ENCODE measurements at places on chromosomes 7 and 10.

DNA sequence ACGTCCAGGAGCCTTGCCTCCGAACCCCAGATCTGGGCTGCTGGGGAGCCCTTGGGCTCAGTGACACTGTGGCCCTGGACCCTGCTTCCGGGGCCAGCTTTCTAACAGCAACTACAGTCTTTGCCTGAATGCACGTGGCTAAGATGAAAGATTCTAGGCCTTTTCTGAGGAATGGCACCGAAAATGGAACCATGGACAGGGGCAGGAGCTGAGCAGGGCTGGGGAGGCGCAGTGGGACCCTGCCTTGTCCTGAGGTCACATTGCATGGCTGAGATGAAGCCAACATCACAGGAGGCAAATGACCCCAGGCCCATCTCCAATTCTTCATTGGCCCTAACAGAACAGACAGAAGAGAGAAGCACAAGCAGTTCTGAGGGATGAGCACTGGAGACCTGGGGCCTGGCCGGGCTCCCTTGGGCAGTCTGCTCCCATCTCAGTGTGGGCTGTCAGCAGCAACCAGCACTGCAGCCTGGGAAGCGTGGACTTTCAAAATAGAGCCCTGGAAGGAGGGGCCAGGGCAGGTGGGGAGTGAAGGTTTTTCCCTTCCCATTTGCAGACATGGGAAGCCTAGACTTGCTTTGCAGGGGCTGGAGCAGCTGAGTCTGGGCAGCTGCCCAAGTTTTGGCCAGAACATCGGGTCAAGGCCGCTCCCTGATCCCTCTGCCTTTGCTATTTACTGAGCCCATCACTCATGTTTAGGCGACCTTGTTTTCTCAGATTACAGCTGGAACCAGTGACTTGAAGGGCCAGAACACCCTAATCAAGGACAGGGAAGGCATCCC is 114.4 kb upstream of the TCERG1L start:
- DNase-seq = no peak

GRCh38 chr10:50231515-50232260 is 19.6 kb downstream of the ASAH2 start:
- DNase-seq = no peak

- DNase-seq = no peak
Observed at GRCh38 chr10:25047591-25048301, 31.3 kb downstream of the THNSL1 start.

DNA sequence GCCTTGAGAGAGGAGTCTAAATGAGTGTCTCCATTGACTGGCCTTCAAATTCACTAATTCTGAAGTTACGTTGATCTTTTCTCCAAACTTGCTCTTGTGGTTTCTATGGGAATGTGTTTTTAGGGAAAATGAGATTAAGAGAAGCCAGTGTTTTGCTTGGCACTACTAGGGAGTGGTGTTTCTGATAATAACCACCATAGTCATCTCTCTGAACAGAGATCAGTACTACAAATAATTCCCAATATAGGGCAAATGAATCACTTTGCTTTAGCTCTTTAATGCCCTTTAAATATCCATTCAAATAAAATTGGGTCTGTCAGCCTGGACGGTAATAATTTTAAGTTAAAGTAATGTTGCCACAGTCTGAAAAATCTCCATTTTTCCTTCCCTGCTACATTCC is 90.8 kb downstream of the NRF1 start:
- DNase-seq = no peak

- DNase-seq = no peak
Observed at GRCh38 chr7:44678471-44679179, 70.0 kb upstream of the ZMIZ2 start.

- peak; percentile 9 for DNase-seq
Observed at GRCh38 chr7:136086712-136087111, 109.6 kb upstream of the MTPN start.

DNA sequence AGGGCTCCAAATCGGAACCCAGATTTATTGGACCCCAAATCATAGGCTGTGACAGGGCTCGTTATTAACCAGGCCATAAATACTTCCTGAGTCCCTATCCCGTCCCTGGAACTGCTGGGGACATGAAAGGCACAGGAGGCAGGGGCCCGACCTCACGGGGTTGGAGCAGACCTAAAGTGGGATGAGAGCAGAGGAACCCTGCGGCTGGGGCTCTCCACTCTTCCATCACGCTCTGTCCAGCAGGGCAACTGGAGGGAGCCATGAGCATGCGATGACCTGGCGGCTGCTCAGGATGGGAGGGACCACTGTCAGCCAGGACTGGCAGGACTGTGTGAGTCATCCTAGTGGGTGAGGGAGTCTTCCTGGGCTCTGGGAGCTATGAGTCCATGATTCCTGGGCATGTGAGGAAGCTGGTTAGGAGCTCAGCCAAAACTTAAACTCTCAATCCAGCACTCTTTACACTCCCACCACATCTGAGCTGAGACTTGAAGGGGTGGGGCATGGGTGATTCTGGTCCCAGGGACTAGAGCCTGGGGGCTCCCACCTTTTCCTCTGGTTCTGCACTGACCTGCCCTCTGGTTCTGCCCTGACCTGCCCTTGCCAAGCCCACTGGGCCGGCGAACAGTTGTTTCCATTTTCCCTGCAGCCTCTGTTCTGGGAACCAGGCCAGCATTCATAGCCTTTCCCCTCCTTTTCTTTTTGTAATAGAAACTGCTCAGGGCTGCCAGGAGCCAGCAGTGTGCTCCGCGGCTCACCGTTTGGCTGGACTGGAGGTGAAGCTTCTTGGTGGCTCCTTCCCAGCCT is 47.1 kb downstream of the SYPL1 start:
- no peak for DNase-seq

- DNase-seq = no peak
Observed at GRCh38 chr7:140316165-140316661, 82.1 kb downstream of the SLC37A3 start.

DNA sequence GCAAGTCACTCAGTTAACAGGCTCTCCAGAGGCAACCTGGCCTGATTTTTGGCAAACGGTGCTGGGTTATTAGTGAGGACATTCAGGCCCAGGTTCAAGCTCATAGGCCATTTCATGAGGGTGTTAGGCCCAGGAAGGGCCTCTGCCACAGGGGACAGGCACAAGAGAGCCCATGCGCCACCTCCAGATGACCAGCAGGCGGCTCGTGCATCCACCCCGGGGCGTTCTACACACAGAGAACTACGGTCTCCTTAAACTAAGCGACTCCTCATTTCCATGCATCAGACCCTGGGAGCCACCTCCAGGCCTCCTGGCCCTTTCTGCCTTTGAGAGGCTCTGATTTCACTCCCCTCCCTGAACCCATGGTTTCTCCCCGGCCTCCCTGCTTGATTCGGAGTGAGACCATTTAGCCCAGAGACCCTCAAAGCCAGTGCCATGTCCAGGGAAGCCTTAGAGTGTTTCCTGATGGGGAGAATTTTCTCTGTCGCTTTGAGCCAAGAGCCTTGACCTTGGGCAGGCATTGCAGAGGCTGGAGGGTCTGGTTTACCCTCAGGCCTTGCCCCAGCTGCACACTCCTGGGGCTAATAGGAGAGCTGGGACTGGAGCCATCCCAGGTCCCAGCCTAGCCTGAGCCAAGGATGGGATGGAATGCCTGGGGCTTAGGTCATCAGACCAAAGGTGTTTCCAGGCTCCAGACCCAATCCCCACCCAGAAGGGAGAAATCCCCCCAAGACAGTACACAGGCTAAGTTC is 188.0 kb downstream of the GRID1 start:
- no peak for DNase-seq

DNA sequence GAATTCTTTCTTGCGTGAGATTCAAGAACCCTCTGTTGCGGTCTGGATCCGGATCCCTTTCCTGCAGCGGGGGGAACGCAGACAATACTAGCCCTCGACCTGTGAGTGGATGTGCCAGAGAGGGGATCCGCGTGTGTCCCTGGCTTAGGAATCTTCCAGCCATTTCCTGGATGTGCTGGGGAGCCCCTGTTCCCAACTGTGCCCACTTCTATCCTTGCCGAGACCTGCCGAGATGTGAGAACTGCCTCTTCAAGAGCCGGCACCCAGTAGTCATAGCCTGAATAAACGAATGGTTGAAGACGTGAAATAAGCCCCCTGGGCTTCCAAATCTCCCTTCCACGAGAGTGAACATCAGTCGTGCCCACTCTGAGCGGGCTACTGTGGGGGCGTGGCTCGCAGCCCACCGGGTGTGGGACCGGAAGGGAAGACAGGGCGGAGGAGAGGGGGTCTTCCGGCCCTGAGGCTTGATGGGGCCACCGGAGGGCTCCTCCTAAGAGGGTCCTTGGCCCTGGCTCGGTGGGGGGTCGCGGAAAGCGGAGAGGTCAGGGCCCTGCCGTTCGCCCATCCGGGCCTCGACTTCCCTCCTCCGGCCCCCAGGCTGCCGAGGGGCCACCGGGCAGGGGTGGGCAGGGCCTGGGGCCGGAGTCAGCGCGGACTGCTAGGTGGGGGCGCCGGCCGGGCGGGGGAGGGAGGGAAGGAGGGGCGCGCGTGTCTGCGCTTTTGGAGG is 1.3 kb upstream of the CCDC136 start:
- no peak for DNase-seq

DNA sequence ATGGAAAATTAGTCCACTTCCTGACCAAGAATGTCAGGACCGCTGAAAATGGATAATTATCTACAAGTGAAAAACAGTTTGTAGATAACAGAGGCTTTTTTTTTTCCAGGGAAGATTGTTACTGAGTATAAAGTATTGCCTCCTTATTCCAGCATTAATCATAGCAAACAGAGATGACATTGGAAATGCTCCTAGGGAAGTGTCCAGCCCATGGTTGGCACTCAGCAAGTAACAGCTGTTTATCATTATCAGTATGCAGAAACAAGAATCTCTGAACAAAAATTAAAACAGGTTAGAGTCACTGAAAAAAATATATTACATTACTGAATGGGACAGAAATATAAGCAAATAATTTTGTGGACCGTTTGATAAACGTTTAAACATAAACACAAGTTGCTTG is 14.6 kb downstream of the FGL2 start:
- no peak for DNase-seq

DNA sequence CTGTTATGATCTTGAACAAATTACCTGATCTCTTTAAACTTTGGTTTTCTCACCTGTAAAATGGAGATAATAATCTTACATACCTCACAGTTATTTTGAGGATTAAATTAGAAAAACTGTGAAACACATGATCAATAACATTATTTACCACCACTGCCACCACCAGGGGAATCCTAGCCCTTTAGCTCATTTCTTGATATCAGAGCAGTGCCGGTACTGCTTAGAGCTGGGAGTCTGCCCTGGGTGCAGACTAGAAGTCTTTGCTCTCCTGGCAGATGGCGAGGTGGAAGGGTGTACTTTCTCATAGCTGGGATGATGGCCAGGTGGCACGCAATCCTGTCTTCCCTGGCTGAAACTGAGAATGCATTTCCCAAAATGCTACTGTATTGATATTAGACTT is 12.7 kb upstream of the EFCAB10 start:
- no peak for DNase-seq

GRCh38 chr10:86299562-86299961 is 67.0 kb downstream of the GRID1 start:
- DNase-seq = no peak

DNA sequence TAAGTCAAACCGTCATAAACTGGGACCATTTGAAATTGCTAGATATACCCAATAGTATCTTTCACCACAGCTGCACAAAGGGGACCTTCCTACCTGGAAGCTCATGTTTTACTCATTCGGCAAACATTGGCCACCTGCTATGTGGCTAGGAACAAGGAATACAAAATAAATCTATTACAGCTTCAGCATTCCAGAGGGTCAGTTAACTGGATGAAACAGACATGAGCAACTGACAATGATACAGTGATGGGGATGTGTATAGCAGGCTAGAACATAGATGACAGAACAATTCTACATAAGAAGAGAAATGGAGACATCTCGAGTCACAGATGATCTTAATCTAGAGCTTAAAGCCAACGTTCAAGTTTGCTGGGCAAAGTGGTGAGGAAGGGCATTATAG is 3.1 kb upstream of the SMURF1 start:
- no peak for DNase-seq

- no peak for DNase-seq
Observed at GRCh38 chr7:28446131-28446530, 33.8 kb downstream of the CREB5 start.

DNA sequence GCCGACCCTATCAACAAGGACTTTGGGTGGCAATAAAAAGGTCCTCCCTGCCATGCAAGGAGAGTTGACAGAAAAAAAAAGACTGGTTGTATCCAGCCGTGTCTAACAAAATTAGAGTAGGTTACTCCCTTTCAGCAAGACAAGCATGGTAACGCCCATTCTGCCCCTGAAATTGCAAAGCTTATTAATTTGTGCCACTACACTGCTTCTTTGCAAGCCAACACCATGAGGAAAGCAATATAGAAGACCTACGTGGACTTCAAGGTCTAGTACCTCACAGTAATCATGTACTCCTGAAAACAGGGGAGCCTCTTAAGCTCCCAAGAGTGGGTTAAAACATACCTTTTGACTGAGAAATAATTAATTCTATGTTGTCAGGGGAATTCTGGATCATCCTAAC is 90.3 kb downstream of the FRMPD2 start:
- DNase-seq = no peak
